ENCODE measurements at places on chromosomes 12 and 14. TPM values are rescaled to one million over a fixed set of nuclear protein-coding genes. Genes with fewer than 3 reads are reported as not detected.
A peak's percentile ranks its signal among the peaks of the same experiment; 100 is the strongest.

- H3K36me3 ChIP-seq = peaks cover 70% of the 10 kb centered on the region
- no peaks in the 10 kb centered on the region for H3K27me3 ChIP-seq
- no peak overlapping the region for H3K4me3 ChIP-seq
- peaks cover 11% of the 10 kb centered on the region for H3K4me1 ChIP-seq
- no peak for DNase-seq
Observed at GRCh38 chr14:95467657-95468056, 48.8 kb downstream of the SYNE3 start.

GRCh38 chr14:61368781-61369453, 47.5 kb downstream of the PRKCH start:
- H3K4me3 ChIP-seq = no peak overlapping the region
- no peaks in the 10 kb centered on the region for H3K27me3 ChIP-seq
- no peak for DNase-seq
- H3K36me3 ChIP-seq = no peaks in the 10 kb centered on the region
- peaks cover 23% of the 10 kb centered on the region for H3K4me1 ChIP-seq
- peak overlapping the region; percentile 87 for H3K27ac ChIP-seq

FOXG1 gene
- not detected for total RNA-seq

- no peaks in the 10 kb centered on the region for H3K27me3 ChIP-seq
- no peak overlapping the region for H3K27ac ChIP-seq
- no peak for DNase-seq
- no peak overlapping the region for H3K4me3 ChIP-seq
- H3K36me3 ChIP-seq = peaks cover 30% of the 10 kb centered on the region
Observed at GRCh38 chr12:106495354-106495965, 87.3 kb upstream of the RFX4 start.

AVPR1A gene
- total RNA-seq = 1.7 TPM

- H3K4me1 ChIP-seq = peaks cover 72% of the 10 kb centered on the region
- peak overlapping the region; percentile 83 for H3K27ac ChIP-seq
- no peaks in the 10 kb centered on the region for H3K36me3 ChIP-seq
- DNase-seq = no peak
- H3K4me3 ChIP-seq = peak overlapping the region; percentile 54
Observed at GRCh38 chr12:116142936-116143898, 134.3 kb downstream of the MED13L start.
